Neuronal stem cell (in vitro differentiated cells): ENCODE measurements at places on chromosomes 2 and 18.

- no peak for DNase-seq
These were observed 89.9 kb upstream of the STON1 start for GRCh38 chr2:48440103-48440390.

- no peak for DNase-seq
These were observed 233.4 kb downstream of the RIT2 start for GRCh38 chr18:42882122-42882521.

GRCh38 chr18:10061566-10062140 is 147.8 kb downstream of the VAPA start:
- no peak for DNase-seq

DNA sequence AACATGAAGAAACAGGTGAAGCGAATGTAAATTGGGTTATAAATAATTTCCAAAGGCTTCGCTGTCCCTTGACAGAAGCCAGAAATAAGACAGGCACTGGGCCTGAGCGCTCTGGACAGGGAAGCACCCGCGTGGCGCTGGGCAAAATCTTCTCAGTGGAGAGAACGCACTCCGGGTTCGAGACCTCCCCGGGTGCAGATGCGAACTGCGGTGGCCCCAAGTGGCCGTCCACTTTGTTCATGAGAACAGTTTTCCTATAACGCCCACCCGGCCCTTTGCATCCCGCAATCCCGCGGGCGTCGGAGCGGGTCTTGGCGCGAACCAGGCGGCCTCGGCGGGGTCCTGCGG is 651 bp upstream of the DPYSL5 start:
- peak; percentile 38 for DNase-seq

DNA sequence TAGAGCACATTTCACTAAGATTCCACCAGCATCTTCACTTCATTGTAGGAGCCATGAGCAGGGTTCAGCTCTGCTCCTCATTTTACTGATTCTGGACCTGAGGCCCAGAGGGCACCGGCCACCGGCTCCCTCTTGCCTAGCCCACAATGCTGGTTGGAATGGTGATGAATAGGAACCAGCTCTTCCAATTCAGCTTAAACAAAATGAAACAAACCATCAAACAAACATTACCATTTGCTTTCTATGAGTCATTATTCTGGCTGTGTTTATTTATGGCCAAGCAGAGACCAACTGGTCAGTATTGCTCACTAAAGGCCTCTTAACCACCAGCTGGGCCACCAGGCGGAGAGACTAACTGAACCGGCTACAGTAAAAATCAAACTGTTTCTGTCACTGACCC is 176.7 kb downstream of the MTX2 start:
- DNase-seq = no peak

DNA sequence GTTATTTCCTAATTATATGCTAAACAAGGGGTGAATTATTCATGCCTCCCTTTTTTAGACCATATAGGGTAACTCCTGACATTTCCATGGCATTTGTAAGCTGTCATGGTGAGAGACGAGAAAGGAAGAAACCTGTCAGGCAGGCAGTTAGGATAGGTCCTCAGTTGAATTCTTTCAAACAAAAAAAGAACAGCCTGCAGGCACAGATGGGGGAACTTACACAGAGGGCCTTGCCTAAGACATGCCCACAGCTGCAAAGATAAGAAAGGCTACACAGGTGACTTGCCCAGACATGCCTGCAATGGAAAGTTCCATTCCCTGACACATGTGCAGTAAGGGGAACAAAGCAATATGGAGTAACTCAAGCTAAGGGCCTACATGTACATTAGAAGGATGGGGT is 128.1 kb downstream of the TMEM163 start:
- DNase-seq = no peak

- no peak for DNase-seq
These were observed 684.4 kb upstream of the SYT4 start for GRCh38 chr18:43961722-43962121.

GRCh38 chr18:25516121-25516520 is 164.2 kb upstream of the ZNF521 start:
- DNase-seq = no peak

DNA sequence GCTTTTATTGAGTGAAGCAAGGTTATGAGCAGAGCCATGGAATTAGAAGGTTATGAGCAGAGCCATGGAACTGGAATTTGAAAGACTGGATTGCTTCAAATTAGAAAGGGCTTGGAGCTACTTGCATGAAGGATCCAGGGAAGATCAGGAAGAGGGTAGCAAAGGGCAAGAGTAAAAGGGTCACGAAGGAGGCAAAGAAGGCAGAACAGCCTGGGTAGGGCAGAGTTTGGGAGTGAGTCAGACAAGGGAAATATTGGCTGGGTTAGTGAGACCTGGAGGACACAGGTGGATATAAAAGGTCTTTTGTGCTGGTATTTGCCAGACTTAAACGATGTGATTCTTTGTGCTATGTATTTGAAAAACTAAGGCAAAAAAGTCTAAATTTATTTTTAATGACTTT is 65.0 kb downstream of the SEMA4F start:
- DNase-seq = no peak
